Keratinocyte (primary cell): ENCODE measurements at places on chromosomes 4 and X.

GRCh38 chrX:41192880-41193279 lies 107.6 kb downstream of the USP9X start:
- no peak overlapping the region for H3K4me3 ChIP-seq
- H3K27ac ChIP-seq: peak overlapping the region; percentile 32
- peaks cover 8% of the 10 kb centered on the region for H3K36me3 ChIP-seq
- H3K27me3 ChIP-seq: no peaks in the 10 kb centered on the region
- no peak for DNase-seq

GRCh38 chr4:34800953-34801352 lies 1443.4 kb downstream of the ARAP2 start:
- no peaks in the 10 kb centered on the region for H3K36me3 ChIP-seq
- no peak overlapping the region for H3K4me3 ChIP-seq
- no peaks in the 10 kb centered on the region for H3K27me3 ChIP-seq

DNA sequence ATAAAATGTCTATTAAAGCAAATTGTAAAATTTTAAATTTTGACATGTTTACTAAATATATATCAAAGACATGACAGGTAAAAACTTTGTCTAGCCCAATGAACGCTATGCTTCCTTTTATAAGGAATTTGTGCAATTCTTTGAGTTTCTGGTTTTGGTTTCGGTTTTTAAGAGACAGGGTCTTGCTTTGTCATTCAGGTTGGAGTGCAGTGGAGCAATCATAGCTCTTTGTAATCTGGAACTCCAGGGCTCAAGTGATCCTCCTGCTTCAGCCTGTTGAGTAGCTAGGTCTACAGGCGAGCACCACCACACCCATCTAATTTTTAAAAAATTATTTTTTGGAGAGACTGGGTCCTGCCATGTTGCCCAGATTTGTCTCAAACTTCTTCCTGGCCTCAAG lies 60.7 kb downstream of the BLTP1 start:
- H3K4me1 ChIP-seq: no peaks in the 10 kb centered on the region
- H3K4me3 ChIP-seq: no peak overlapping the region
- H3K27me3 ChIP-seq: no peaks in the 10 kb centered on the region
- DNase-seq: no peak

DNA sequence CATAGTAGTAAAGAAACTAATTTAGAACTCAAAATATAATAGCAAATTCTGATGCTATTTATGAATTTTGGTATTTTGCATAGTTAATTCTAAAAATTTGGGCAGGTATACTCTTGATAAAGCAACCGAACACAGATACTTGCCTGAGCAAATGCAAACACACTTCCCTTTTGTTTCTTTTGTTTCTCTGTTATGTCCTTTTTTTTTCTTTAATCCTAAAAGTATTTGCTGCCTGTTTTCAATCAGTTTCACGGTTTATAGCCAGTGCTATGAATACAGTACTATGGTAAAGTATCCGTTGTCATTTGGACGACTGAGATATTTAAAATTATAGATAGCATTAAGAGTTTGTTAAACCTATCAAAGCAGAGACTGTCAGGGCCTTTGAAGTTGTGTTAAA lies 84.3 kb upstream of the HPRT1 start:
- H3K27me3 ChIP-seq: no peaks in the 10 kb centered on the region
- no peak overlapping the region for H3K27ac ChIP-seq
- DNase-seq: no peak
- H3K36me3 ChIP-seq: no peaks in the 10 kb centered on the region
- H3K4me3 ChIP-seq: no peak overlapping the region

DNA sequence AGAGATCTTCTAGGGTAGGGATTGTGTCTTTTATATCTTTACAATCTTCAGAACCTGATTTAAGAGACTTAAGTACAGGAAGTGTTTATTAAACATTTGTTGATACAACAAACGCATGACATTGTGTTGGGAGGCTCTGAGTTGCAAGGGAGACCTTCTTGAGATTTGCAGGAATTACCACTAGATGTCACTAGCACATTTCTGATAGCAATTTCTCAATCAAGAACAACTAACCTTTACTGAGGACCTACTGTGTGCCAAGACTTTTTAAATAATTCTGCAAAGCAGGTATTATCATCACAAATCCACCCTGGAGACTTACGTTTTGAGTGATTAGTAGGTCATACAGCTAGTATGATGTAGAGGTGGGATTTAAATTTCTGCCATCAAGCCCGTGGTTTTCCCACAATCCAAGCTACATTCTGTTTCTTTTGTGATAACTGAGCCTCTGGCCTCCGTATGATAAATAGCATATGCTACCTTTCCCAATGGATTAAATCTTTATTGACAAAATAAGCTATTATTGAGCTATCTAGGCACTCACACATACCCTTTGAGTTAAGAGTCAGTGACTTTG lies 986.0 kb downstream of the CCSER1 start:
- H3K4me3 ChIP-seq: no peak overlapping the region
- H3K4me1 ChIP-seq: no peaks in the 10 kb centered on the region
- no peak overlapping the region for H3K27ac ChIP-seq
- no peaks in the 10 kb centered on the region for H3K36me3 ChIP-seq
- no peak for DNase-seq
- no peaks in the 10 kb centered on the region for H3K27me3 ChIP-seq

- H3K36me3 ChIP-seq: no peaks in the 10 kb centered on the region
- H3K27ac ChIP-seq: no peak overlapping the region
- H3K4me1 ChIP-seq: no peaks in the 10 kb centered on the region
- no peaks in the 10 kb centered on the region for H3K27me3 ChIP-seq
- H3K4me3 ChIP-seq: no peak overlapping the region
- DNase-seq: no peak
Measured at GRCh38 chrX:8484360-8484949, 19.8 kb downstream of the VCX3B start.
